ENCODE measurements at places on chromosomes 11 and 22.

- DNase-seq: no peak
These were observed 91.5 kb upstream of the YWHAH start for GRCh38 chr22:31852691-31853421.

GRCh38 chr11:6253197-6253596 lies 6.4 kb upstream of the CCKBR start:
- DNase-seq: no peak

DNA sequence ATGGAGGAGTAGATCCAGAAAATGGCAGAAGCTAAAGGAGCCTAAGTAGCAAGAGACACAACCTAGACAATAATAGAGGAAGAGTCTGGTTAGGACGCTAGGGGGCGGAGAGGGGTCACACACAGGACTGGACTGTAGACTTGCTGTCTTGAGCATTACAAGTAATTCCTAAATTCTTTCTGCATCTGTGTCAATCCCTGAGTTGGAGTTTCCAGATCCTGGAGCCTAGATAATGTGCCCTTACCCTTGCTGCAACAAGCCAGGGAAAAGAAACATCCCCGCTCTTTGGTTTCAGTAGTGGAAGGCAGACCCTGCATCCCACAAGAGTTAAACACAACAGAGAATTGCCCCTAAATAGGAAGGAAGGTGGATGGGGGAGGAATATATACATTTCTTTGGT lies 14.9 kb upstream of the CCDC73 start:
- DNase-seq: peak; percentile 15

DNA sequence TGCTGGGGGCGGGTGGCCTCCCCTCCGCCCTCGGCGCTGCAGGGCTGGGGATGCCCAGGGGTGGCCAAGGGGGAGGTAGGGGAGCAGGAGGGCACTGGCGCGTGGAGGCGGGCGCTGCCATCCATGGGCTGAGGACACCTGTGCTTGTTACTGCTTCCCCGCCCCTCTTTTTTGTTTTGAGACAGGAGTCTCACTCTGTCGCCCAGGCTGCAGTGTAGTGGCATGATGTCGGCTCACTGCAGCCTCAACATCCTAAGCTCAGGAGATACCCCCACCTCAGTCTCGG lies 683 bp upstream of the FADS3 start:
- no peak for DNase-seq

DNA sequence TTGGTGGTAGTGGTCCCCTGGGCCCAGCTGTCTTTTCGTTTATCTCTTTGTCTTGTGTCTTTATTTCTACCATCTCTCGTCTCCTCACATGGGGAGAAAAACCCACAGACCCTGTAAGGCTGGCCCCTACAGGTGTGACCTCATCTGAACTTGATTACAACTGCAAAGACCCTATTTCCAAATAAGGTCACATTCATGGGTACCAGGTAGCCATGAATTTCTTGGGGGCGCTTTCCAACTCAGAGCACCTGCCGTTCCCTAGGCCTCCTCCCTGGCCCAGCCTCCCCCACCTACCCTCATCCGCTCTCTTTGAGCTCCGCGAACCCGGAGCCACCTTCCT lies 14.0 kb upstream of the RRP7A start:
- no peak for DNase-seq

DNA sequence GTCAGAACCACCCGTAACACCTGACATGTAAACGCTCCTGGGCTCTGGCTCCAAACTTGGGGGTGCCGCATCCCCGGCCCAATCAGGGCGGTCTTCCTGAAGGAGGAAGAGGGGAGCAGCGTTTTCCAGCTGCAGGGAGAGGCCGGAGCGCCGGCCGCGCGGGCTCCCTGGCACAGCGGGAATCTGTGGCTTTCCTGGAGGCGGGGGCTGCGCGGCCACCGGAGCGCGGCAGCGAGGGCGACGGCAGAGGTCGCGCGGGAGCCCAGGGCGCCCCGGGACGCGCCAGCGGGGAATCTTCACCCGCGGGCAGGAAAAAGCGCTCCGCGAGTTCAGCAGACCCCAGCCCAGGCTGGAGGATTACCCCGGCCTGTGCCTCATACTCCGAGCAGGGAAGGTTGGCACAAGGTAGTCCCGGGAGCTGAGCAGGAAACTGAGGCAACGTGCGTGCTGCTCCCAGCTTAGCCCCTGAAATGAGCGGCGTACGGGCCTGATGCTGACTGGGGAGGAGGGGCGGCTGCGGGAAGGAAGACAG lies 600 bp upstream of the ESAM start:
- no peak for DNase-seq

- no peak for DNase-seq
These were observed 162.1 kb downstream of the LDLRAD3 start for GRCh38 chr11:36105743-36106581.

DNA sequence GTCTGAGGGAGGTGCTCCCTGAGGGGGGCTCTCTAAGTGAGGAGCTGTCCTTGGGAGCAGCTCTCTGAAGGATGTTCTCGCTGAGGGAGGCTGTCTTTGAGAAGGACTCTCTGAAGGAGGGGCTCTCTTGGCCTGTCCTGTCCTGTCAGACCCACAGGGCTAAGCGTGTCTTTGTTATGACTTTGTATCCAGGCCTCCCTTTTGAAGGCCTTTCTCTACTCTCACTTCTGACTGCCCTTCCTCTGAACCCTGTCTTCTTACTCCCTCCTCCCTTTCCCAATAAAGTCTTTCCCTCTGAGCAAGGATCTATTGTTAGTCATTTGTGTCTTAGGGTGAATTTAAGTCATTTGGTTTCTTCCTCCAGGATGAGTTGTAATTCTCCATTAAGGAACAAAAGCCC lies 330.1 kb upstream of the PLET1 start:
- DNase-seq: no peak

- DNase-seq: no peak
These were observed 164.9 kb downstream of the MIAT start for GRCh38 chr22:26822313-26822712.

DNA sequence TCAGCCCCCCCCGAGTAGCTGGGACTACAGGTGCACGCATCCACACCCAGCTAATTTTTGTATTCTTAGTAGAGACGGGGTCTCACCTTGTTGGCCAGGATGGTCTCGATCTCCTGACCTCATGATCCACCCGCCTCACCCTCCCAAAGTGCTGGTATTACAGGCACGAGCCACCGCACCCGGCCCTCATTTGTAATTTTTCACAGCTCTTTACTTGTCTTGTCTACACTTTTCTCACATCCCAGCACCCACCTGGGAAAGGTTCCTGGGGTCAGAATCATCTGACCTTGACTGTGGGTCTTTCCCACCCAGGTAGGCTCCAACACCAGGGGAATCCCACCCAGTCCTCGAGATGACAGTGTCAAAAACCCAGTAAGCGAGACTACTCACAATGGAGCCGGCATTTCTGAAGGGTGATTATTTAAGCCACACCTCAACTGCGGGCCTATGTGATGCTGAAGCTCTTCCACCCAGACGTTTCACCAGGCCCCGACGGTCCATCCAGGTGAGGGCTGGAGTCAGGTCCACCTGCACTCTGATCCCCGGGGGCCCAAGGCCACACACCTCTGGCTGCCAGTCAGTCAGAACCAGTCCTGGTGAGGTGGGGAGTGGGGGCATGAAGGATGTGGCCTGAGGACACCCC lies 23.4 kb downstream of the CELSR1 start:
- no peak for DNase-seq

DNA sequence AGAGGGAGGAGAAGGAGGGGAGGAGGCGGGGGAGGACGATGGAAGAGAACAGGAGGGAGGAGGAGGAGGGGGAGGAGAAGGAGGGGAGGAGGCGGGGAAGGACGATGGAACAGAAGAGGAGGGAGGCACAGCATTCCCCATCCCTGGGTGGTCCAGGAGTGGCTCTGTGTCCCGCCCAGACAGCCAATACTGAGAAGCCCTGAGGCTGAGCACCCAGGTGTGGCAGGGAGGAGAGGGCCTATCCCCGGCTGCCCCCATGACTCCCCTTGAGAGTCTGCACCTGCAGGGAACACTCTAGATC lies 717 bp downstream of the MRGPRE start:
- no peak for DNase-seq

GRCh38 chr11:127066401-127067090 lies 66.0 kb upstream of the KIRREL3 start:
- no peak for DNase-seq

DNA sequence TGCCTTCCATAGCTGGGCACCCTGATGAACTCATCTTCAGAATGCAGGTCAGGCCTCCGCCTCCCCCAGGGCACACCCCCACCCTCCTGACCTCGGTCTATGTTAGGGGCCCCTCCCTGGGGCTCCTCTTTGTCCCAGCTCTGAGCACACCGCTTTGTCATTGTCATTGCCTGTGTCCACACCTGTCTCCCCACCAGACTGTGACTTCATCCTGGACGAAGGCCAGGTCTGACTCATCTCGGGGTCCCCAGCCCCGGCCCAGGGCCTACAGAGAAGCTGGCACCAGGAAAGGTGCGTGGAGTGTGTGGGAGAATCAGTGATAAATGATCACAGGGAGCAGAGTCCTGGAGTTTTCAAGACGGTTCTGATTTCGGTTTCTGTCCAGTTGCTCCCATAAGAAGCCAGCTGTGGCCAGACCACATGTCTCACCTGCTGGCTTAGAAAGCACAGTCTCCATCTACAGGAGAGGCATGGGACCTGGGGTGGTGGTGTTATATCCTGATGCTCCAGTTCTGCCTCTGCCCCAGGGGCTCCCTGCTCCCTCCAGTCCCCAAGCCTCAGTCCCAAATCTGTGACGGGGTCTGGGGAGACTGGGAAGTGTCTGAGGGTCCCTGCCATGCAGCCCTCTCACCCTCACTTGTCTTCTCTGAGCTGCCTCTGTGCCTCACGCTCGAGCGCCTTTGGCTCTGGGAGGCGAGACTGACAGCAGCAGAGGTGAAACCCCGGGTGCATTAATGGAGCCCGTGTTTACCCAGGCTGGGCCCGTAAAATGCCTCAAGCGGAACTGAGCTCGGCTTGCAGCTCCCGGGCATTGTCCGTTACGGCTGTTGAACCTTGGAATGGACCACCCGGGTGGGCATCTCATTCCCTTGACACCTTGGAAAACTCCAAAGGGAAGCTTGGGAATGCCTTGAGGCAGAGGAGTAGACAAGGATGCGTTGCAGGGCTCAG lies 85.5 kb upstream of the WNT11 start:
- no peak for DNase-seq

DNA sequence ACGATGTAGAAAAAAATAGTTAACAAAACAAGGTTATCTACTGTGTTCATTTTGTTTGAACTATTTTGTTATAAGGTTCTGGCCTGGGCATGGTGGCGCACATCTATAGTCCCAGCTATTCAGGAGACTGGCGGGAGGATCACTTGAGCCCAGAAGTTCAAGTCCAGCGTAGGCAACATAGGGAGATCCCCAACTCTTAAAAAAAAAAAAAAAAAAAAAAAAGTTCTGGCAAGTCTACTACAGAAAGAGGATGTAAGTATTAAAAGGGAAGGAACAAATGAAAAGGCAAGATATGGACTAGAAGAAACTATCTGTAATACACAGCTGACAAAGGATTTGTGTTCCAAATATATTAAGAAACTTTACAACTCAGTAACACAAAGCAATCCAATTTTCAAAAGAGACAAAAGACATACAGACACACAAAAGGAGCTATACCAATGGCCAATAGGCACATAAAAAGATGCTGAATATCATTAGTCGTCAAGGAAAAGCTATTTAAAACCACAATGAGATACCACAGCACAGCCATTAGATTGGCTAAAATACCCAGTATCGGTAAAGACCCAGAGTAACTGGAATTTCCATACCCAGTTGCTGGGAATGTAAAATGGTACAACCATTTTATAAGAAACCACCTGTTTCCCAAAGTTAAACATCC lies 27.4 kb downstream of the RRAS2 start:
- no peak for DNase-seq

GRCh38 chr11:108491936-108492335 lies 6.2 kb downstream of the POGLUT3 start:
- no peak for DNase-seq

DNA sequence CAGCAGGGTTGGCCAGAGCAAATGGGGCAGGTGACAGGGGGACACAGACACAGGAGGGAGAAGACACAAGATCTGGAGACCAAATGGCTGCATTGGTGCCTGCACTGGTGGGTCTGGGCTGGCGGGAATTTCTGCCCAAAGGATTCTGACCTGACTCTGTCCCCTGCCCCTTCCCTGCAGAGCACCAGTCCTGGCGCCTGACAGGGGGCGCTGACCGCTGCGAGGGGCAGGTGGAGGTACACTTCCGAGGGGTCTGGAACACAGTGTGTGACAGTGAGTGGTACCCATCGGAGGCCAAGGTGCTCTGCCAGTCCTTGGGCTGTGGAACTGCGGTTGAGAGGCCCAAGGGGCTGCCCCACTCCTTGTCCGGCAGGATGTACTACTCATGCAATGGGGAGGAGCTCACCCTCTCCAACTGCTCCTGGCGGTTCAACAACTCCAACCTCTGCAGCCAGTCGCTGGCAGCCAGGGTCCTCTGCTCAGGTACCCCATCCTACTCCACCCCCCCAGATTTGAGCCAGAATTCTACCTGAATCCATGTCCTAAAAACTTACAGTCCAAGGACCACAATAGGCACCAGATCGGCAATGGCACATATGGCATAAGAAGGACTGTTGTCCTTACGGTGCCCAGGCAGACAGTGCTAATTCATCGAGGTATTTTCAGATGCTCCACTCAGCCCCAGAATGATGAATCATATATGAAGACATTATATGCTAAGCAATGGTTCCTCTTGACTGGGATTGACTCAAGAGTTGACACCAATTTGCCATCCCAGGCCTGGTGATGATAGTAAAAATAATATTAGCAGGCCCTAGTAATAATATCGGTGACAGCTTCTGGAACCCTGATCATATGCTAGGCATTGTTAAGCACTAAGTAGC lies 38.2 kb downstream of the CD6 start:
- DNase-seq: no peak

DNA sequence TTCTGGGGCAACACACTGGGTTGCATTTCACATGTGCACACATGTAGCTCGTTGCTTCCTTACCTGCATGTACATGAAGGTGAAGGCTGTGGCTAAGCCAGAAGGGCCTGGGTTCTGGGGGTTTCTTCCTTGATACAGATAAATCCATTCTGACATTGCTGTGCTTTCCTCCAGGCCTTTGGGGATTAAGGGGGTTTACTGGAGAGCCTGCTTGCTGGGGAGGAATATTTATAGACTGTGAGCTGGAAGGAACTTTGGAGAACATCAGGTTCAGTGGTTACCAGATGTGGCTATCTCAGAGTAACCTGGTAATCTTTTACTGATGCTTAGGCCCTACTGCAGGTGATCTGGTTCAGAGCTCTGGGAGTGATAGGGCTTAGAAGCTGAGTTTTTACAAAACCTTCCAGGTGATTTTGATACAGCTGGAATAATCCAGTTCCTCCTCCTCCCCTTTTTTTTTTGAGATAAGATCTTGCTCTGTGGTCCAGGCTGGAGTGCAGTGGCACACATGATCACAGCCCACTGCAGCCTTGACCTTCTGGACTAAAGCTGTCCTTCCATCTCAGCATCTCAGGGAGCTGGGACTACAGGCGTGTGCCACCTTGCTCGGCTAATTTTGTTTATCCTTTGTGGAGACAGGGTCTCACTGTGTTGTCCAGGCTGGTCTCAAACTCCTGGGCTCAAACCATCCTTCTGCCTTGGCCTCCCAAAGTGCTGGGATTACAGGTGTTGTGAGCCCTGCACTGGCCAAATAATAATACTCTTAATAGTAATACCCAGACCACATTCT lies 19.9 kb downstream of the ACO2 start:
- DNase-seq: no peak
